Breast epithelium (tissue), 4 donors: ENCODE measurements at places on chromosomes 4 and X.

DNA sequence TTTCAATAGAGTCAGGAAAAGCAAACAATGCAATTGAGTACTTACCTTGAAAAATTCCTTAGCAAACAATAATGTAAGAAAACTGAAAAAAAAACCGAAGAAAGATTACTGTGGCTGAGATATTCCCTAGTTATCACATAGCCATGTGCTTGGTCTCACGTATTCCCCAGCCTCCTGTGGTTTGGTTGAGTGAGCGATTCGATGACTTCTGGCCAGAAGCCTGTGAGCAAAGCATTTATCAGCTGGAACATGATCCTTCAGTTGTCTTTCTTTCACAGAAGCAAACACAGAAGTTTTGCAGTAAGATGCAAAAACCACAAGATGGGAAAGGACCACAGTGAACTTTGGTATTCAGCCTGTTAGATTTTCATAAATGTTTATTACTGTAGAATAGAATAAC is 1754.3 kb upstream of the AGA start:
- no peak for DNase-seq
- H3K27ac ChIP-seq = no peak overlapping the region
- H3K4me3 ChIP-seq = no peak overlapping the region
- H3K27me3 ChIP-seq = no peaks in the 10 kb centered on the region
- no peaks in the 10 kb centered on the region for H3K36me3 ChIP-seq

GRCh38 chr4:56078866-56079265 is 130.1 kb downstream of the CEP135 start:
- no peak for DNase-seq
- H3K4me1 ChIP-seq = no peaks in the 10 kb centered on the region
- H3K36me3 ChIP-seq = no peaks in the 10 kb centered on the region
- H3K27ac ChIP-seq = no peak overlapping the region
- H3K4me3 ChIP-seq = no peak overlapping the region
- no peaks in the 10 kb centered on the region for H3K27me3 ChIP-seq

GRCh38 chr4:146329050-146329716 is 114.8 kb downstream of the REELD1 start:
- H3K27ac ChIP-seq = no peak overlapping the region
- H3K36me3 ChIP-seq = no peaks in the 10 kb centered on the region
- H3K4me3 ChIP-seq = no peak overlapping the region
- DNase-seq = no peak
- no peaks in the 10 kb centered on the region for H3K4me1 ChIP-seq

- H3K27me3 ChIP-seq = no peaks in the 10 kb centered on the region
- no peaks in the 10 kb centered on the region for H3K36me3 ChIP-seq
- no peaks in the 10 kb centered on the region for H3K4me1 ChIP-seq
- DNase-seq = no peak
- H3K4me3 ChIP-seq = peak overlapping the region; percentile 51
These were observed 1.0 kb downstream of the SH3BGRL start for GRCh38 chrX:81202943-81203342.

DNA sequence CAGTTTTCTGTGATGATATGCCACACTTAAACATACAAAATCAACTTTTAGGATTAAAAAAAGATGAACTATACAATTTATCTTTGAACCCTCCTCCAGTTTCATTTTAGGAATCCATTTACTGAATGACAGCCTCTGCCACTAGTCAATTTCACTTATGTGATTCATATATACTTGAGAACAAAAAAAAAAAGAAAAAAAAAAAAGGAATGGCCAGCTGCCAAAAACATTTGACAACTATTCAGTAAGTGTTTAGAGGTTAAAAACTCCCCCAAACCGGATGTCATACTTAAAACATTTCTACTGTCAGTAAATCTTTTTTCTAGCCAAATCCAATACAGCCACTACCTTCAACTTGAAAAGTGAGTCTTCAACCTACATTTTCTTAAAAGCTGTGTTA is 266.7 kb upstream of the MAGEB2 start:
- no peak overlapping the region for H3K4me3 ChIP-seq
- H3K36me3 ChIP-seq = no peaks in the 10 kb centered on the region
- H3K4me1 ChIP-seq = no peaks in the 10 kb centered on the region
- no peak overlapping the region for H3K27ac ChIP-seq

GRCh38 chr4:145487631-145488030 is 6.0 kb downstream of the SMAD1 start:
- H3K4me1 ChIP-seq = peaks cover 10% of the 10 kb centered on the region
- H3K36me3 ChIP-seq = no peaks in the 10 kb centered on the region
- H3K27ac ChIP-seq = no peak overlapping the region
- H3K27me3 ChIP-seq = no peaks in the 10 kb centered on the region
- DNase-seq = no peak
- no peak overlapping the region for H3K4me3 ChIP-seq

DNA sequence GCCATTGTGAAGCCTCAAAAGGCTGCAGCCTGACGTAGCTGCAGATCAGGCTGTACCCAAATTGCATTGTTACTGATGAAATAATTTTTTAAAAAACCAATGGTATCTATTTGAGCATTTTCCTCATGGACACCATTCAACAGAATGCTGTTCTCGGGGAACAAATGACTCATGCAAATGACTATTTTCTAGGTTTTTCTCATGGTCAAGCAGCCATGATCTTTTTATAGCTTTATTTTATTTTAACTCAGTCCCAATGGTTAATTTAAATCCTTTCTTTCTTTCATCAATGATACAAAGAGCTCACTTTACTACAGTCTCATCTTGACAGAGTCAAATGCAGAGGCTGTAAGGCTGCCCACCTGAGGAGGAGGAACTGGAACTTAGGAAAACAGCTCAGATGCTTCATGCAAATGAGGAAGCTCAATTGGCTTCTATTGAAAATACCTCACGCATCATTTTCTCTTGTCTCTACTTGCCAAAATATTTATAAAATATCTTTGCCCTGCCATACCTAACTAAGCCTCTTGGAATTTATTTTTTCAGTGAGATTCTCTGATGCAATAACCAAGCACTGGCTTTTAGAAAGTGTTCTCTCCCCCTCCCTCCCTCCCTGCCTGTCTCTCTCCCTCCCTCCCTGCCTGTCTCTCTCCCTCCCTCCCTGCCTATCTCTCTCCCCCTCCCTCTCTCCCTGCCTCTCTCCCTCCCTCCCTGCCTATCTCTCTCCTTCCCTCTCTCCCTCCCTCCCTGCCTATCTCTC is 81.0 kb downstream of the SORBS2 start:
- no peak overlapping the region for H3K4me3 ChIP-seq
- H3K4me1 ChIP-seq = no peaks in the 10 kb centered on the region
- no peak for DNase-seq
- H3K36me3 ChIP-seq = no peaks in the 10 kb centered on the region
- no peaks in the 10 kb centered on the region for H3K27me3 ChIP-seq

DNA sequence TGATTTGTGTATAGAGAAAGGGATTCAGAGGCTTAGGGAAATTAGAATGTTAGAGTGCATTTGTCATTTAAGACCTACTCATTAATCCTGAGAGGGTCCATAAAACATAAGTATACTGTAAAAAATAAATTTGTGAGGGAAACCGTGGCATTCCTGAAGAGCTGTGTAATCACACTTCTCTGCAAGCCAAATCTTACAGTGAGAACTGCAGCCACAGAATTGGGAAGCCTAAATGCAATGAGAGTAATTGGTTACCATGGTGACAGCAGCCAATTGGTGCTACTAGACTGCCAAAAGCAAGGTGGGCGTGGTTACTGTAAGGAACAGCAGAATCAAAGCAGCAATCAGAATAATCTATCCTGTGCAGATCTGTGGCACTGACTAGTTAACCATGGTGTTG is 345.2 kb upstream of the GRID2 start:
- no peaks in the 10 kb centered on the region for H3K27me3 ChIP-seq
- no peak for DNase-seq
- H3K36me3 ChIP-seq = no peaks in the 10 kb centered on the region
- no peak overlapping the region for H3K27ac ChIP-seq

DNA sequence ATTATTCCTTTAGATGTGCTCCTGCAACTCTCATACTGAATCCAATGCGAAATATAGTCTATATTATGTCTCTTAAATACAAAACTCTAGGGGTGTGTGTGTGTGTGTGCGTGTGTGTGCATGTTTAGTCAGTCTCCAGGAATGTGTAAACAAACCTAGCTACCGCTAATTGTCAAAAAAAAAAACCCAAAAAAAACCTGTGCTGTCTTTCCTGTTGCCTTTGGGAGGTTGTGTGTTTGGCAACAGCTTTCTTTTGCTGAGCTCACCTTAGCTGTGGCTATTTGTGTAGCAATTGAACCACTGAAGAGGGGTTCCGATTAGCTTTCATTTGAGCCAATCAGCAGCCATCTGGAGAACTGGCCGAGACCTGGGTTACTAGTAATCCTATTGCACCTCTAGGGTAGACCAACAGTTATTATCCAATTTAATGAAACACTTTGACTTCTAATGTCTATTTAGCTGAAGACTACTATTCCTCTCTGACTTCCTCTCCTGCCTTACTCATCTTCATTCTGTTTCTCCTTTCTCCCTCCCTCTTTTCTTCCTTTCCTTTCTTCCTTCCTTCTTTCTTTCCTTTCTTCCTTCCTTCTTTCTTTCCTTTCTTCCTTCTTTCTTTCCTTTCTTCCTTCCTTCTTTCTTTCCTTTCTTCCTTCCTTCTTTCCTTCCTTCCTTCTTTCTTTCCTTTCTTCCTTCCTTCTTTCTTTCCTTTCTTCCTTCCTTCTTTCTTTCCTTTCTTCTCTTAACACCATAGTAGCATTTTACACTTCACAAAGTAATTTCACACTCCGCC is 471.1 kb downstream of the GBA3 start:
- no peaks in the 10 kb centered on the region for H3K4me1 ChIP-seq
- no peak for DNase-seq
- H3K27me3 ChIP-seq = no peaks in the 10 kb centered on the region
- H3K36me3 ChIP-seq = no peaks in the 10 kb centered on the region

DNA sequence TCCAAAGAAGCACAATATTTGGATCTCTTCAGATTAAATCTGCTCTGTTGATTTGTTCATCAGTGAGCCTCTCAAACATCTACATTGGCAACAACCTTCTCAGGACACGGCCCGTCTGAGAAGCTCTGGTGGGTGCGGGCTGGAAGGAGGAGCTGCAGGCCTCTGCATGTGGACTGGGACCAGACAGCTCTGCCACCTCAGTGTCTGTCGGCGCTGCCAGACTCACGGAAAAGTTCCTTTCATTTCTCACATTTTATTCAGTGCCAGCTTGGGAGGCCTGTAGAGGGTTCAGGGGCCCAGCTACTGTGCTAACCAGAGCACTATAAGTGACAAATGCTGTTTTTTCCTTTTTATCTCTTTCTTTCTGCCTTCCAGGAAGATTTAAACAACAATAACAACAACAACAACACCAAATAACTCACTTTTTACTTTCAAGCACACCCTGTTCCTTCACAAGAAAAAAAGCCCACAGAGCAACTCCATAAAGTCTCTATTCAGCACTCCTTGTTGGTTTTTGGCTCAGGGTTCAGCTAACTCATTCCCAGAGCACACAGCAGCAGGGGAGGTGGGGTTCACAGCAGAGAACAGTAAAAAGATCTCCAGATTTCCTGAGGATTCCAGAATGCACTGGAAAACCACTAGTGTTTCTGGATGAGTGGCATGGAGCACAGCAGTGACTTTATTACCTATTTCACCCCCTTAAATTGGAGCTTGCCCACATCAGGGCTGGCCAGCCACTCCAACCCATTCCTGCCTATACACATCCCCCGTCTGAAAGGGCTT is 23.2 kb upstream of the HOPX start:
- H3K27me3 ChIP-seq = no peaks in the 10 kb centered on the region
- no peaks in the 10 kb centered on the region for H3K36me3 ChIP-seq
- no peak for DNase-seq
- H3K4me3 ChIP-seq = no peak overlapping the region

DNA sequence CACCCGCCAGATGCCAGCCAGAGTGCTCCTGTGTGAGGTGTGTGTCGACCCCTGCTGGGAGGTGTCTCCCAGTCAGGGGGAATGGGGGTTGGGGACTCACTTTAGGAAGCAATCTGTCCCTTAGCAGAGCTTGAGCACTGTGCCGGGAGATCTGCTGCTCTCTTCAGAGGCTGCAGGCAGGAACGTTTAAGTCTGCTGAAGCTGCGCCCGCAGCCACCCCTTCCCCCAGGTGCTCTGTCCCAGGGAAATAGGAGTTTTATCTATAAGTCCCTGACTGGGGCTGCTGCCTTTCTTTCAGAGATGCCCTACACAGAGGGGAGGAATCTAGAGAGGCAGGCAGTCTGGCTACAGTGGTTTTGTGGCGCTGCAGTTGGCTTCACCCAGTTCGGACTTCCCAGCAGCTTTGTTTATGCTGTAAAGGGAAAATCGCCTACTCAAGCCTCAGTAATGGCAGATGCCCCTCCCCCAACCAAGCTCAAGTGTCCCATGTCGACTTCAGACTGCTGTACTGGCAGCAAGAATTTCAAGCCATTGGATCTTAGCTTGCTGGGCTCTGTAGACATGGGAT is 80.8 kb downstream of the CCSER1 start:
- H3K27ac ChIP-seq = no peak overlapping the region
- no peaks in the 10 kb centered on the region for H3K36me3 ChIP-seq
- H3K27me3 ChIP-seq = no peaks in the 10 kb centered on the region
- DNase-seq = no peak
- no peak overlapping the region for H3K4me3 ChIP-seq

GRCh38 chrX:148582353-148582752 is 81.9 kb downstream of the AFF2 start:
- no peaks in the 10 kb centered on the region for H3K36me3 ChIP-seq
- no peak for DNase-seq
- H3K4me3 ChIP-seq = no peak overlapping the region

DNA sequence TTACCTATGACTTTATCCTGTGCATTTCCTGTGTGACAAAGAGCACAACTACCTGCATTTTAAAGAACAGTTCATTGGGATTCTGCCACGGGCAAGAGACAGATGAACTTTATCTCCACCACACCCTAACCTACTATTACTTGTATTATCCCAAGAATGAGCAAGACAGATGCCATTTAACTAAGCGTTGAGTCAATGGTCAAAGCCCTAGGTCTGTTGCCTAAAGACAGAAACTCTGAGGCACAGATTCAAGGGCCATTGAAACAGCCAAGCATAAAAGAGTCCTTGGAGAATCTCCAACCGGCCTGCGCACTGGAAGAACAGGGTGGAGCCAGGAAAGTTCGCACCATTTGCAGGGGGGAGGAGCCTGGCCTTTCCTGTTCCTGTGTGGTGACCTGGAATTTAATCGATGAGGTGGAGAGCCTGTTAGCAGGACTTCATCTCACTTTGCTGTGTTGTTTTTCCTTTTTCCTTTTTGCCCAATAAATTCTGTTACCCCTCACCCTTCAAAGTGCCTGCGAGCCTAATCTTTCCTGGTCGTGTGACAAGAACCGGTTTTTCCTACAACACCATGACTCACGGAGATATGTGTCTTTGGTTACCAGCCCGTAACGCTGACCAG is 146.4 kb upstream of the DIAPH2 start:
- DNase-seq = no peak
- no peaks in the 10 kb centered on the region for H3K36me3 ChIP-seq
- H3K27ac ChIP-seq = no peak overlapping the region
- H3K4me1 ChIP-seq = no peaks in the 10 kb centered on the region
- H3K4me3 ChIP-seq = no peak overlapping the region

- H3K36me3 ChIP-seq = no peaks in the 10 kb centered on the region
- no peak overlapping the region for H3K4me3 ChIP-seq
- no peaks in the 10 kb centered on the region for H3K4me1 ChIP-seq
- no peaks in the 10 kb centered on the region for H3K27me3 ChIP-seq
- no peak overlapping the region for H3K27ac ChIP-seq
- DNase-seq = no peak
These were observed 485.3 kb upstream of the PITX2 start for GRCh38 chr4:111108153-111108552.

GRCh38 chr4:156773648-156774357 is 197.8 kb downstream of the PDGFC start:
- H3K4me1 ChIP-seq = no peaks in the 10 kb centered on the region
- no peak overlapping the region for H3K4me3 ChIP-seq
- H3K27me3 ChIP-seq = no peaks in the 10 kb centered on the region
- H3K36me3 ChIP-seq = no peaks in the 10 kb centered on the region
- no peak overlapping the region for H3K27ac ChIP-seq
